Esophagus muscularis mucosa (tissue), 4 donors: ENCODE measurements at places on chromosomes 2 and 18. TPM values are rescaled to one million over a fixed set of nuclear protein-coding genes. Genes with fewer than 3 reads are reported as not detected.

- H3K27ac ChIP-seq = no peak overlapping the region
- H3K4me3 ChIP-seq = no peak overlapping the region
- H3K4me1 ChIP-seq = no peaks in the 10 kb centered on the region
- H3K36me3 ChIP-seq = no peaks in the 10 kb centered on the region
Measured at GRCh38 chr2:171244466-171244969, 83.8 kb upstream of the TLK1 start.

DNA sequence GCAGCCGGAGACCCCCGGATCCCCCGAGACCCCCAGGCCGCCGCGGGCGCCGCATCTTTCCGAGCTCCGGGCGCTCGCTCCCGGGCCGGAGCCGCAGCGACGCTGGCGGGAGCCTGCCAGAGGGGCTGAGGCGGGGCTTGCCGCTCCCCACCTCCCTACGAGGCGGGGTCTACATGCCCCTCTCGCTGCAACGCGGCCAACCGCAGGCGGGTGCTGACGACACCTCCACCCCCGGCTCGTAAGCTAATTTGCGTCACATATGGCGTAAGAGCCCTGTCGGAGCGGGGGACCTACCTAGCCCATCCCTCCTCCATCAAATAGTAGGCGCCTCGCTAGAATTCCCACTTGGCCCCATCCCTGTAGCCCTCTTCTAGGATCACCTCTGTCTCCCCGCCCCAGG is at the start of gene PTPRN:
Gene PTPRN (minus strand): TSS at position 124 of the 400 bp plus-strand sequence. CDS start 69 bp downstream, at position 55.
- no peak for DNase-seq
- no peak within 1 kb of the TSS for H3K27ac ChIP-seq
- H3K36me3 ChIP-seq = no peaks in the 10 kb centered on the region
- H3K4me1 ChIP-seq = peaks cover 13% of the 10 kb centered on the region
- H3K4me3 ChIP-seq = no peak within 1 kb of the TSS
- H3K27me3 ChIP-seq = peaks cover 19% of the 10 kb centered on the region

DNA sequence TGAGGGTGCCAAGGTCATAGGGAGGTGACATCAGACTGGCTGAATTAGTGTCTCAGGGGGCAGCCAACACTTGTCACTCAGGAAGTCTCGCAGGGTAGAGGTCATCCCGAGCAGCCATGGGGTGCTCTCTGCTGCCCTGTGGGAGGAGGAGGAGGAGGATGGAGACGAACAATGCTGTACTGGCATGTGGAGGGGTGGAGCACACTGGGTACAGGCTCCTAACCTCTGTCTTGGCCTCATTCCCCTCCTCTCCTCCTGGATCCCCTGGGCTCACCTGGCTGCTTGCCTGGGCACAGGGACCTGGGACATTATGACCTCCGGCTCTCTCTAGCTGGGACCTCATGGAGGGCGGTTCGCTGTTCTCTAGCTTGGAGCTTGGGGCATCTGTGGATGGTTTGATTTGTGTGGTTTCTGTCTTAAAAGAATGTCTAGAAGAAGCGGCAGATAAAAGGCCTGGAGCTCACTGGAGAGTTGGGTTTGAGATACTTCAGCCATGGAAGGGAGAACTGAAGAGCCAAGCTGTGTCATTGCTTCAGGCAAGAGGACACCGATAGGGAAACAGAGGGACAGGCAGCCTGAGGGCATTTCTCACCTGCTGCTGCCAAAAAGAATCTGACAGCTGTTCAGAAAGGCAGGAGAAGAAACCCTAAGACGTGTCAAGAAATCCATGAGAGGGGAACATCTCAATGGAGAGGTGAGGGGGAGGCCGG is 133.1 kb downstream of the SEPTIN10 start:
- H3K36me3 ChIP-seq = no peaks in the 10 kb centered on the region
- no peak overlapping the region for H3K4me3 ChIP-seq
- no peak for DNase-seq
- peaks cover 21% of the 10 kb centered on the region for H3K4me1 ChIP-seq
- no peaks in the 10 kb centered on the region for H3K27me3 ChIP-seq

RNF152 gene
- total RNA-seq = 14.3 TPM

LONRF2 gene
- total RNA-seq = 37.9 TPM
